RPMI7951 (cell line): ENCODE measurements at places on chromosomes 2 and 18. TPM values are rescaled to one million over a fixed set of nuclear protein-coding genes. Genes with fewer than 3 reads are reported as not detected.

The IL37 gene
- 0.36 and 0.49 TPM in 2 replicates for total RNA-seq

GRCh38 chr2:101657787-101658186, 39.7 kb upstream of the MAP4K4 start:
- DNase-seq, result no peak

The COLEC12 gene
- 95.0 and 103 TPM in 2 replicates for total RNA-seq

The CGREF1 gene
- 5.2 and 5.3 TPM in 2 replicates for total RNA-seq

GRCh38 chr2:230416061-230416721, at the start of gene SP100:
SP100 (plus strand) TSS chr2:230416201; CDS start chr2:230416297, 96 bp downstream.
- peak; percentile 89 for DNase-seq

DNA sequence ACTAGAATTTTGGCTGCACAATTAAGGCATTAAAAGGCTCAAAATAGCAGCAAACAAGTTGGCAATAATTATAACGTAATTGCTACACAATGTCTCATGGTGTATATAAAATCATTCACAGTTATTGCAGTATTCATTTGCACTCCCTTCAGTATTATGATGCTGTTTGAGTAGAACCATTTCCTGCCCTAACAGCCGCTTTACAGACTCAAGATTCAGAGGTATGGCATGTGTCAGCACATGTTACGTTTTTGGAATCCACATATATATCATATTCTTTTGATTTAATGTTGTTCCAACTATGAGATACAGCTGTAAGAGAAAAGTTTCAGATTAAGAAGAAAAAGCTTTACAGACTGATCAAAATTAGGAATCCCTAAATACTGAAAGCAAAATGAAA, 56.3 kb upstream of the NCKAP5 start:
- DNase-seq, result no peak

- no peak for DNase-seq
These were observed 29.8 kb downstream of the KLF7 start for GRCh38 chr2:207135801-207136457.

DNA sequence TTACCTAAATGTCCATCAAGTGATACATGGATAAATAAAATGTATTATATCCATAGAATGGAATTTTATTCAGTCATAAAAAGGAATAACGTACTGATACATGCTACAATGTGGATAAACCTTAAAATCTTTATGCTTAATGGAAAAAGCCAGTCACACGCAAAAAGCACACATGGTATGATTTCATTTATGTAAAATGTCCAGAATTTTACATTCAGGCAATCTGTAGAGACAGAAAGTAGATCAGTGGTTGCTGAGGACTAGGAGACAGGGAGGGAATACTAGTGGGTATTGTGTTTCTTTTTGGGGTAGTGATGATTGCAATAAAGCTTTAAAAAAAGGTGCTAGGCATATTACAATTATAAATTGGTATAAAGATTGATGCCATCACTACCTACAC, 30.7 kb upstream of the CD302 start:
- no peak for DNase-seq

The KRCC1 gene
- 35.0 and 36.2 TPM in 2 replicates for total RNA-seq

The CFAP221 gene
- total RNA-seq, result not detected in 2 replicates

GRCh38 chr2:29611850-29612249, 309.5 kb downstream of the ALK start:
- no peak for DNase-seq

GRCh38 chr2:15040429-15041084, 408.0 kb downstream of the LRATD1 start:
- no peak for DNase-seq

DNA sequence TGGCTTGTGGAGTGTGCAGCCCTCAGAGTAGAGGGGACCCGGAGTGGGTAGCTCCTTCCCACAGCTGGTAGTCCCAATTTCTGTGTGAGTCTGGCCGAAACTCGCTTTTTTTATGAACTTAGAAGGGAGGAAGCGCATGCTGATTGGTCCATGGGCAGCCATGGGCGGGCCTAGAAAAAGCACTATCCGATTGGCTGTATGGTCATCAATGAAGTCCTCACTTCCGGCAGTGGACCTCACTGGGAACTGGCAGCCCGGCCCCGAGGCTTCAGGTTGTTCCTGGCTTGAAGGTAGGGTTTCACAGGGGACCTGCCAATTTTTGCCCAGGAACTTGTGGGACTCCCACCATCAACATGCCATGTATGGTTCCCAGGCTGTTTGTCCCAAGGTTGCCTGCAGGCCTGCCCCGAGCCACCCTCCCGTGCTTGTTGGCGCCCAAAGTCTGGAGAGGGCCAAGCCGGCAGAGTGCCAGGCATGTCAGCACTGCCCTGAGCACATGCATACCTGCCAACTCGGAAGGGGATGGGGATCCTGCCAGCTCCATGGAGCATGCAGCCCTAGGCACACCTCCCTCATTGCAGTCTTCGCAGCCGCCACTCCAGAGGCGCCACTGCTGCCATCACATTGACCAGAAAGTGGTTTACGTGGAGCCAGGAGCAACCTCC, 98.5 kb downstream of the ATP9B start:
- no peak for DNase-seq

GRCh38 chr2:100588071-100588786, 25.4 kb downstream of the PDCL3 start:
- DNase-seq, result peak; percentile 89

DNA sequence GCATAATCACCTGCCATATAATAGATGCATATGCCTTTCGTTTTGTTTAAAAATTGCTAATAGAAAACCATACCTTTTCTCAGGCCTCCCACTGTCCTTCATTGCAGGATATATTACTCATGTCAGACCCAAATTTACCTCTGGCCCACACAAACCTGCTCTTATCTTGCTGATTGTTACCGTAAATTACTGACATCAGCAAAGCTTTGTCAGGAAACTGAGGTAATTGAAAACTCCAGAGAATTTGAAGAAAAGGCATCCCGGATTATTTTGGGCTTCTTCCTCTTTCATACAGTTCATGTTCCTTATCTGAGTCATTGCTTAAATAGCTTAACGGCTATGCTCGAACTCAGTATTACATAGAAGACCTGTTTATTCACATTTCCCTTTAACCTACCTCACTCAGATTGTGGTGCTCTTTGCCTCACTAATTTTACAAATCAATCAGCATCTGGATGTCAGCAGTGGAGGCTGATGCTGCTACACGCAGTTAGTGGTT, 145.7 kb downstream of the ZEB2 start:
- no peak for DNase-seq

The RND3 gene
- 41.7 and 47.2 TPM in 2 replicates for total RNA-seq

DNA sequence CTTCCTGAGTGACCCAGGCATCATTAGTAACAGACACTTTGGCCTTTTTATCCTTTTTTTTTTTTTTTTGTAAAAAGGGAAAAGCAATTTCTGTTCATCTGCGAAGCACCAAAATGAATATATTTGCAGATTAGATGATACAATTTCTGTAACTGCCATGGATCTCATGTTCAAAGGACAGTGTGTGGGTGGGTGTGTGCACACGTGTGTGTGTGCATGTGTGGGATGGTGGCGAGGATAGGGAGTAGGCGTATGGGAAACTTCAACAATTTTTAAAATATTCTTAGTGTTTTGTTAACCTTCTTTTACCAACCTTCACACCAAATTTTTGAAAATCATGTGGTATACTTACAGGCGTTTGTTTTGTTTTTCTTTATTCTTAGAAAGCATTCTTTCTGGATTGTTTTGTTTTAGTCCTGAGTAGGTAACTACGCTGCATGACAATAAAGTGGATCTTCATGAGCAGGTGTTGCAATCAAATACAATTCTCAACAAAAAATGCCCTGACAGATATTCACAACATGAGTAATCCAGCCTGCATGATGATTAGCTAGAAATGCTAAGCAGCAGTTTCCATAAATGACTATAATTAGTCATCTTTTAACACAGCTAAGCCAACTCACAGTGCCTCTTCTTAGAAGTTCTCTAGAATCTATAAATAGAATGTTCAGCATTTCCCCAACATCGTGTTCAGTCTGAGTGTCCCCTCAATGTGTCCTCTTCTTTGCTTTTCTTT, 53.5 kb upstream of the RMDN2 start:
- DNase-seq, result peak; percentile 76

DNA sequence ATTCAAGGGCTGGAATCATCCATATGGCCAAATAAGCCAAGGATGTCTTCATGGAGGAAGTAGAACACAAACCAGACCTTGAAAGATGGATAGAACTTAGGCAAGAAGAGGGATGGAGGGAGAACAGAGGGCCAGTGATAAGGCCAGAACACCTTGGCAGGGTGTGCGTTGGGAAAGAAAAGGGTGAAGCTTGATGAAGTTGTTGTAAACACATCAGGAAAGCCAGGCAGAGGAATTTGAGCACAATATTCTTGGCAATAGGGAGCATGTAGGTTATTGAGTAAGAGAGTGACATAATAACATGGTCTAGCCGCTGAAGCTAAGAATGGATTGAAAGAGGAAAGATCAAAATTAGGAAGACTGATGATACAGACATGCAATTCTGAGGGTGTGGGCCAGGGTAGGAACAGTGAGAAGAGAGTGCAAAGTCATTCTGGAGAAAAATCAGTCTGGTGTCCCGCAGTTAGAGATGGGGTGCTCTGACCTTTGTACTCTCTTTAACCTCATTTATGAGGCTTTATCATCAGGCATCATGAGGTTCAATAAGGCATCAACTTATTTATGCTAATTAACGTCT, 41.0 kb downstream of the SLC14A2 start:
- no peak for DNase-seq

The HES6 gene
- 8.3 and 22.7 TPM in 2 replicates for total RNA-seq

DNA sequence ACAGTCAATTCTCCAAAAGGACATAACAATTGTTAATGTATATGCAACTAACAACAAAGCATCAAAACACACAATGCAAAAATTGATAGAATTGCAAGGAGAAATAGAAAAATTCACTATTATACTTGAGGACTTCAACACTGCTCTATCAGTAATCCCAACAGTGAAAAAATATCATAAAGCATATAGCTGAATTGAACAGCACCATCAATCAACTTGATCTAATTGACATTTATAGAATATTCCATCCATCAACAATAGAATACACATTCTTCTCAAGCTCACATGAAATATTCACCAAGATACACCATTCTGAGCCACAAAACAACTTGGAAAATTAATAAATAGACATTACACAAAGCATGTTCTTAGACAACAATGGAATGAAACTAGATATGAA, 60.1 kb upstream of the ASXL3 start:
- DNase-seq, result no peak

GRCh38 chr2:8548065-8548618, 133.7 kb upstream of the ID2 start:
- DNase-seq, result no peak

GRCh38 chr18:44041553-44041952, 639.1 kb upstream of the SETBP1 start:
- DNase-seq, result no peak

The SETBP1 gene
- total RNA-seq, result 5.1 and 5.5 TPM in 2 replicates

DNA sequence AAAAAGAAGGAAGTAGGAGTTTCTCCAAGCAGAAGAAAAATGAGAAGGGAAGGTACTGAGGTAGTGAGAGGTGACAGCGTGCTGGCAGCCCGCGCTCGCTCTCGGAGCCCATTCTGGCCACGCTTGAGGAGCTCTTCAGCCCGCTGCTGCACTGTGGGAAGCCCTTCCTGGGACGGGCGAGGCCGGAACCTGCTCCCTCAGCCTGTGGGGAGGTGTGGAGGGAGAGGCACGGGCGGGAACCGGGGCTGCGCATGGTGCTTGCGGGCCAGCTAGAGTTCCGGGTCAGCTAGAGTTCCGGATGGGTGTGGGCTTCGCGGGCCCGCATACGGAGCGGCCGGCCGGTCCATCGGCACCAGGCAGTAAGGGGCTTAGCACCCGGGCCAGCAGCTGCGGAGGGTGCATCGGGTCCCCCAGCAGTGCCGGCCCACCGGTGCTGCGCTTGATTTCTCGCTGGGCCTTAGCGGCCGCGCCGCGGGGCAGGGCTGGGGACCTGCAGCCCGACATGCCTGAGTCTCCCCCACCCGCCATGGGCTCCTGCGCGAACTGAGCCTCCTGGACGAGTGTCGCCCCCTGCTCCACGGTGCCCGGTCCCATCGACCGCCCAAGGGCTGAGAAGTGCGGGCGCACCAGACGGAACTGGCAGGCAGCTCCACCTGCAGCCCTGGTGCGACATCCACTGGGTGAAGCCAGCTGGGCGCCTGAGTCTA, 11.1 kb upstream of the CYS1 start:
- no peak for DNase-seq

The DUSP28 gene
- 5.3 and 11.7 TPM in 2 replicates for total RNA-seq

GRCh38 chr2:171788316-171788993, 101.2 kb downstream of the DYNC1I2 start:
- no peak for DNase-seq

The DAW1 gene
- total RNA-seq, result 0.10 and 0.48 TPM in 2 replicates

The PRSS56 gene
- total RNA-seq, result not detected in 2 replicates

The MEP1B gene
- not detected in 2 replicates for total RNA-seq

- DNase-seq, result peak; percentile 48
These were observed 276.3 kb downstream of the KCNS3 start for GRCh38 chr2:18154812-18155211.

The COPS7B gene
- total RNA-seq, result 21.8 and 22.8 TPM in 2 replicates

DNA sequence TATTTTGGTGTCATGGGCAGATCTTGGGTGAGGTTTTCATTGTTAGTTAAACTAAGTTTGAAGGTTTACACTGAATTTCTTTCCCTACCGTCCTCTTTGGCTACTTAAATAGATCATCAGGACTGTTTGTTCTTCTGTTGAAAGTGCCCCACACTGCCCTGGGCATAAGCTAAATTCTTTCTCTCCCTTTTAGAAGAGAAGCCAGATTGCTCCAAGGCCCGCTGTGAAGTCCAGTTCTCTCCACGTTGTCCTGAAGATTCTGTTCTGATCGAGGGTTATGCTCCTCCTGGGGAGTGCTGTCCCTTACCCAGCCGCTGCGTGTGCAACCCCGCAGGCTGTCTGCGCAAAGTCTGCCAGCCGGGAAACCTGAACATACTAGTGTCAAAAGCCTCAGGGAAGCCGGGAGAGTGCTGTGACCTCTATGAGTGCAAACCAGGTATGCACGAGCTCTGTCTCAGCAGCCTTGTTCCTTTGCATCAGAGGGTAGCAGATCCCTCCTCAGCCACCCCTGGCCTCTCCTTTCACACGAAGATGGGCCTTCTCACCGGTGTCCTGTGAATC, 85.6 kb downstream of the CRIM1 start:
- no peak for DNase-seq

DNA sequence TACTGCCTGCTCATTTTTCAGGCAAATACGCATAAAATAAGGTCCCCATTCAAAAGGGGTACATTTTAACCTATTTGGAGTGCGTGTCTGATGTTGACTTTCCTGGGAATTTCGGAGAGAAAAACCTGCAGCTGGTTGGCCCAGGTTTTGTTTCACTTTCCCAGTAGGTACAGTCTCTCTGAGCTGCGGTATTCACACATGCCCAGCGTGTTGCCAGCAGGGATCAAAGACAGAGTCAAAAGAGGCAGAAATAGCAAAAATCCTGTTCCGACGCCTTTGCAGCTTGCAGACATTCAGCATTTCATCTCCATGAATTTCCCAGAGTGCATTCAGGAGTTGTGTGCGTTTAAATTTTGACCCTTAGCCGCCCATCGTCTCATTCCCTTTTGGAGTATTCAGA, 855.4 kb upstream of the CELF4 start:
- no peak for DNase-seq

- DNase-seq, result peak; percentile 45
These were observed 25.0 kb downstream of the DCDC2C start for GRCh38 chr2:3728104-3729054.

The CYTIP gene
- 0.72 and 1.8 TPM in 2 replicates for total RNA-seq

DNA sequence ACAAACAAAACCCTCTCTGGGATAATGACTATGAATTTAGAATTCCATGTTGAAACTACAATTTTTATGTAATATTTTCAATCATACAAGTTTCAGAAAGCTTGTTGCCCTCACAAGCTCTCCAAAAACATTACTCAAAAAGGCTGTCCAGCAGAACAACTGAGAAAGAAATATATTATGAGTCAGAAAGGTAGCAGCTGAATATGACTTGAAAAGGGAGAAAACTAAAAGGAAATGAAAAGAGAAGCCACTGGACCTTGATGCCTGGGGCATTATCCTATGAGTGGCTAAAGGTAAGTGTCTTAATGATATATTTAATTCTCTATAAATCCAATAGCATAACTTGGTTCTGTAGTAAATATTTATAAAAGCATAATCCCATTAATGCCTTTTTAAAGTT, 61.8 kb downstream of the NXPH2 start:
- DNase-seq, result no peak
